SJCRH30 (cell line): ENCODE measurements at places on chromosomes 16 and 17. TPM values are rescaled to one million over a fixed set of nuclear protein-coding genes. Genes with fewer than 3 reads are reported as not detected.

ANKRD40CL gene
- not detected in 2 replicates for total RNA-seq

DNA sequence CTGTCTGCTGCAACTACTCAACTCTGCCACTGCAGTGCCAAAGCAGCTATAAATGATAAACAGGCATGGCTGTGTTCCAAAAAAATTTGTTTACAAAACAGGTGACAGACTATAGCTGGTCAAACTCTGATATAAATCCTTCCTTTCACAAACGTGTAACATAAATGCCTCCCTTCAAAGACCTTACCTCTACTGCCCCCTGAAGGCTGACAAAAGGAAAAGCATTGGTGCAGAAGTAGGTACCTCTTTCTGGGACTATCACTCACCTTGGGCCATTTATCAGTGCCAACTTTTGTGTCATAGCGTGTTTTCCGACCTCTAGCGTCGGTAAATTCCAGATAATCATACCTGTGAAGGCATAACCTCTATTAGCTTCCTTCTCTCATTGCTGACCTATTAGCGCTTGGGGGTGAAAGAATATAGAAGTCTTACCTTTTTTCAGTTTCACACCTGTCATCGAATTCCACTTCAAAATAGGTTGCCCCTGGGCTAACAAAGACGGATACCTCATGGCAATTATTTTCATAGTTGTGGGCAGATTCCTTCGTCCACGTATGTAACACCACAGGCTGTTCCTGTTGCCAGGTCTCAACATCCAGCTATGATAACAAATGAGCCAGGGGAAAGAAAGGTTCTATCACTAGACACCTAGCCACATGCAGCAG lies 67.9 kb downstream of the ZZEF1 start:
- DNase-seq, result peak; percentile 70

- DNase-seq, result peak; percentile 94
Measured at GRCh38 chr17:58059141-58059540, 24.1 kb upstream of the DYNLL2 start.

DNA sequence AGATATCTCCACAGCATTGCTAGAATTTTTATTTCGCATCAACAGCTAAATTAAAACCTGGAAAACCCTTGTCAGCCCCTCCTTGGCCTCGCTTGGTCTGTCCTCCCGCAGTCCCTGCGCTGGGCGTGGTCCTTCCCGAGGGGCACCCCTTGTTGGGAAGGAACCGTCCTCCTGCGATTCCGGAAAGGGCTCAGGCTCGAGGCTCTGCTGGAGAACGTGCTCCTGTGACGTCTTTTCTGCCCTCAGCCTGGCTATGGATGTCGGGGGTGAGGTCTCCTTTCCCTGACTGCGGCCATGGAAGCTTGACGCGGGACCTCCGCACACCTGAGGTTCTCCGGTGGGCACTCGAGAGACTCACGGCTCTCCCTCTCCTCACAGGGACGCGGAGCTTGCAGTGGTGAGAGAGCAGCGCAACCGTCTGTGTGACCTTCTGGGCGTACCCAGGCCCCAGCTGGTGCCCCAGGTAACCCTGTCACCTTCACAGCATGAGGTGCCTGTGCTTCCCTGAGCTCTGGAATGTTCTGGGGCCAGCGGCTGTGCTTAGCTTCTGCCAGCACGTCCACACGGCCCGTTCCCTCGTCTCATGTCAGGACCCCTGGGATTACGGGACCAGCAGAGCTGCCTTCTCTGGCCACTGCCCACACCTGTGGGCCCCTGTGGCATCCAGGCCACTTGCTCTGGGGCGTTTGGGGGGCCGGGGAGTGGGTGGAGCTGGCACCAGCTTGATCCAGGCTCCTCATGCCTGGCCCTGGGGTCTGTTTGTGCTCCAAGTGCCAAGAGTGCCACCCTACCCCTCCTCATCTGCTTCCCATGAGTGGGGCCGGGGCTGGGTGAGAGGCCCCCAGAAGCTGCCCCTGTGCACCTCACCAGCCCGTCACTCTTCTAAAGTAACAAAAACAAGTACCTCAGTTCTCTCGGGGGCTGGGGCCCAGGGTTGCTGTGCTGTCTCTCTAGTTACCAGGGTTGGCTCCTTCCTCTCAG lies 101.5 kb upstream of the ZNF750 start:
- DNase-seq, result no peak

KLHL10 gene
- not detected in 2 replicates for total RNA-seq

DNA sequence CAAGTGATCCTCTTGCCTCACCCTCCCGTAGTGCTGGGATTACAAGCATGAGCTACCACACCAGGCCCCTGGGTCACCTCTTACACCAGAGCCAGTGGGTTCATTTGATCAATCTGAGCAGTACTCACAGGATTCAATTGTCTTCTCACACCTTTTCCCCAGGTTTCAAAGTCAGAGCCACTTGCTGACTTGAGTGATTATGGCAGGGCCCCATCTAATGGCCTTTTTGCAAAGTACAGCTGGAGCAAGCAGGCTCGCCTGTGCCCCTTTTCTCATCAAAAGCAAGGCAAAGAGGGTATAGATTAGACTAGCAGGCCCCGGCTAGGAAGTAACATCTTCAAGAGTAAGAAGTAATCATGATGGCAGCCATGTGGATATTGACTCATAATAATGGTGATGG lies 114.8 kb upstream of the NOL11 start:
- peak; percentile 27 for DNase-seq

TP53TG3F gene
- total RNA-seq, result 0.16 TPM in 1 of 2 replicates, not detected in the other

- DNase-seq, result no peak
Measured at GRCh38 chr16:79528338-79528737, 72.2 kb downstream of the MAF start.

DNA sequence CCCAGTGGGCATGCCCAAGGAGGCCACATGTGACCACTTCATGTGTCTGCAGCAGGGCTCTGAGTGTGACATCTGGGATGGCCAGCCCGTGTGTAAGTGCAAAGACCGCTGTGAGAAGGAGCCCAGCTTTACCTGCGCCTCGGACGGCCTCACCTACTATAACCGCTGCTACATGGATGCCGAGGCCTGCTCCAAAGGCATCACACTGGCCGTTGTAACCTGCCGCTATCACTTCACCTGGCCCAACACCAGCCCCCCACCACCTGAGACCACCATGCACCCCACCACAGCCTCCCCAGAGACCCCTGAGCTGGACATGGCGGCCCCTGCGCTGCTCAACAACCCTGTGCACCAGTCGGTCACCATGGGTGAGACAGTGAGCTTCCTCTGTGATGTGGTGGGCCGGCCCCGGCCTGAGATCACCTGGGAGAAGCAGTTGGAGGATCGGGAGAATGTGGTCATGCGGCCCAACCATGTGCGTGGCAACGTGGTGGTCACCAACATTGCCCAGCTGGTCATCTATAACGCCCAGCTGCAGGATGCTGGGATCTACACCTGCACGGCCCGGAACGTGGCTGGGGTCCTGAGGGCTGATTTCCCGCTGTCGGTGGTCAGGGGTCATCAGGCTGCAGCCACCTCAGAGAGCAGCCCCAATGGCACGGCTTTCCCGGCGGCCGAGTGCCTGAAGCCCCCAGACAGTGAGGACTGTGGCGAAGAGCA lies 4.4 kb downstream of the WFIKKN2 start:
- DNase-seq, result no peak

DNA sequence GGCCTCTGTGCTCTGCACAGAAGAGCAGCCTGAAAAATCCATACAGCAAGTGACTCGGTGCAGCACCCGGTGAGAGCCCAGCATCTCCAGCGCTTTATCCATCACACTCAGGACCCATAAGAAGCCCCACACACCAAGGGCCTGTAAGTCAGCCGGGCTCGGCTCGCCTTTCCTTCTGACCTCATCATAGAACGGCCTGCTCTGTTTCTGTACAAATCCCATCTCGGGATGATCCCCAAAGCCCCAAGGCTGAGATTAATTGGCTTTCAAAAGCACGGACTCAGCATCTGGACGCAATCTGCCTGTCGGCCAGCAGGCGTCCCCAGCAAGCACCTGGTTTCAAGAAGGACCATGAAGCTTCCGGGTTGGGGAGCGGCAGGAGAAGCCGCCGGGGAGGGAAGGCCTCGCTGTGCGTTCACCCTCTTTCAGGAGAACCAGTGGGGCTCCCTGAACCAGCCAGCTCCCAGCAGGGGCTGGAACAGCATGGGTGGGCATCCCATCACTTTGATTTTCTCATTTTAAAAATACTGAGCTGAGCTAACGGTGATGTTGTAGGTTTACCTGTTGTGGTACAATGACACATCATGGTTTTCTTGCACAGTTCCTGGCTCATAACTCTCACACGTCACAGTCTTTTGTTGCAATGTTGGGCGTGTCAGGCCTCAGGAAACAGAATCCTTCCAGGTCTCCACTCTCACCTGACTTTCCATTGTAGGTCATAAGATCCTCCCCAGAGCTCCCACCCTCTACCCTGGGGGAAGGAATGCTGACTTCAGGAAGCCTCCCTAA lies 6.7 kb downstream of the CCDC57 start:
- peak; percentile 97 for DNase-seq

GRCh38 chr17:48374650-48375230 lies 55.3 kb downstream of the SKAP1 start:
- peak; percentile 61 for DNase-seq

SMIM22 gene
- total RNA-seq, result not detected in 2 replicates

CRYBA1 gene
- not detected in 2 replicates for total RNA-seq

- DNase-seq, result no peak
Measured at GRCh38 chr17:69547947-69548346, 133.4 kb downstream of the MAP2K6 start.

LGALS9B gene
- total RNA-seq, result not detected in 2 replicates

- DNase-seq, result no peak
Measured at GRCh38 chr16:69340095-69340644, 598 bp downstream of the NIP7 start.

DNA sequence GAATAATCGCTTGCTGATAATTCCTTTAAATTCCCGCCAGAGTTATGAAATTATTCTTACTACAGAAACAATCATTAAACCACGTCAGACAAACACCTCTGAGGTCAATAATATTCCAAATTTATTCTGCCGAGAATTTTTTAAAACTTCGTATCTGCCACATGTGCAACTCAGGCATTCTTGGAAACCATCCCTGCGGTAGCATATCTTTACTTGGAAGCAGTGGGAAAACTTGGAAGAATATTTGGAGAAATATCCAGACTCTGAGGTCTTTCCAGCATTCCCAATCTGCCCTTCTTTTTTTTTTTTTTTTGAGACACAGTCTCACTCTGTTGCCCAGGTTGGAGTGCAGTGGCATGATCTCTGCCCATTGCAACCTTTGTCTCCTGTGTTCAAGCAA lies 2.0 kb upstream of the CCL11 start:
- no peak for DNase-seq

DNA sequence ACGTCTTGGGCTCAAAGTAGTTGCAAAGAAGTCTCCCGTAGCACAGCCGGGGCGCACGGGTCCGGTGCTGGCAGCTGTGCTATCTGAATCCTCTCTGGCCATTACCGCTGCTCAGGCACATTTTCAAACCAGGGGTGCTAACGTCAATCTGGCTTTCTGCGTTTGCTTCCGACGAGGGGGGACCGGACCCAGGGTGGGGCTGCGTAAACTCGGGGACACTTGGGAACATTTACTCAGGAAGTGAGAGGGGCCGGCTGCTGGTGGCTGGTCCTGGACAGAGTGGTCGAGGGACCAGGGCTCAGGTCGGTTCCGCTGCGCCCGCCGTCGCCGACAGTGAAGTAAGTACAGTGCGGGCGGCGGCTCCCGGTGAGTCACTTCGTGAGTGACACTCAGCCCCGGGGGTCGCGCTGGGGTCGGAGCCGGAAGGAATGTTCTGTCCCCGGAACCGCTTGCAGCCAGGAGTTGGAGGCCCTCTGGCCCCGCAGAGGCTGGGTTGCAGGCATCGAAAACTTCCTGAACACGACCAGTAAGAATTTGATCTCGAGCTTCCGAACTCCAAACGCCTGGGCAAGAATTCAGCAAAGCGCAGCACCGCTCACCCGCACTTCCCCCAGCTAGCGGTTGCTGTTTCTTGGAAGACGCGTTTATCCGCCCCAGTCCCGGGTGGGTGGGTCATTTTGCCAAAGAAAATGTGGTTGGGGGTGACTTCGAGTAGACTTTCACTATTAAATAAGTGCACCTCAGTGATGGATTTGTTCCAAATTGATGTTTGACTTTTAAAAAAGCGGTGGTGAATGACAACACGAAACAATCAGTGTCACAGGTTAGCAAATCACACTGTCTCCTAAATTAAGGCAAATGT lies 1.4 kb upstream of the HS3ST3B1 start:
- peak; percentile 47 for DNase-seq

RDM1 gene
- not detected in 2 replicates for total RNA-seq

DNA sequence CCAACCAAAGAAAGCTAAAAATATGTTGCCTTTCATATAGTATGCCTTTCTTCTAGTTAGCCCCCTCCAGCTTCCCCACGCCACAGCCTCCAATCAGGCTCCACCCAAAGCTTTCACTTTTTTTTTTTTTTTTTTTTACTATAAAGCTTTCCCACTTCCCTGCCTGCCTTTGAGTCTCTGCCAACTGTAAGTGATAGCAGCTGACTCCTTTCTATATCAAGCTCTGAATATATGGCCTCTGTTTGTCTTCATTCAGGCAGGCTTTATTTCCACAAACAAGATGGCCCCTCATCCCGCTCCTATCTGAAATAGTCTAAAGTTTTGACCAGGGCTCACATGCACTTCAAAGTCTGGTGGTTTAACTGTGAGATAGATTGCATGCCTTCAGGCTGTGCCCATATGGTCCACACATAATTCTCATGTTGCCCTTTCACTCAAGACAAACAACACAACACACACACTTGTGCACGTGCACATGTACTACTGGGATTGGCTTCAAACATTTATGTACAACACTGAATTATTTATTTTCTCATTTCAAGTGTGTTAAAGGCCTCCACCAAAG lies 39.8 kb upstream of the DYNLRB2 start:
- DNase-seq, result no peak

TBX4 gene
- total RNA-seq, result 0.35 and 0.42 TPM in 2 replicates

GRCh38 chr17:65365169-65365568 lies 196.3 kb downstream of the AXIN2 start:
- no peak for DNase-seq

GRCh38 chr17:2419486-2419885 lies 18.6 kb upstream of the MNT start:
- DNase-seq, result no peak

CRAMP1 gene
- 9.5 and 12.6 TPM in 2 replicates for total RNA-seq

- no peak for DNase-seq
Measured at GRCh38 chr16:54031107-54031760, 255.4 kb downstream of the IRX3 start.
